ENCODE measurements at places on chromosomes 12 and 14. TPM values are rescaled to one million over a fixed set of nuclear protein-coding genes. Genes with fewer than 3 reads are reported as not detected.

DNA sequence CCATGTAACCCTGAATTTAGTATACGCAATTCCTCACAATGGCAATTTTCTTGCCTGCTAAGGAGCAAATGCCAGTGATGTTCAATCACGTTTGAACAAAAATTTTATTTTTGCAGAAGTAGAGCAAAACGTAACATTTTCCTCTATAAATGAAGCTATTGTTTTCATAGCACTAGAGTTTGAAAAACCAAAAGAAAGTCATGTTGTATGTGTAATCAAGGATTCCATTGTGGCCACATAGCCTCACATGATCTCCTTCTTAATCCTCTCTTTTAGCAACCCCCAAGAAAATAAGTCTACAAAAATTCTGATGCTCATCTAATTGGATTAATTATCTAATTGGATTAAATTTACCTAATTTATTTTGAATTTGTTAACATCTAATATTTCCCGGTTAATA is 1217.4 kb upstream of the FLRT2 start:
- DNase-seq = no peak

DNA sequence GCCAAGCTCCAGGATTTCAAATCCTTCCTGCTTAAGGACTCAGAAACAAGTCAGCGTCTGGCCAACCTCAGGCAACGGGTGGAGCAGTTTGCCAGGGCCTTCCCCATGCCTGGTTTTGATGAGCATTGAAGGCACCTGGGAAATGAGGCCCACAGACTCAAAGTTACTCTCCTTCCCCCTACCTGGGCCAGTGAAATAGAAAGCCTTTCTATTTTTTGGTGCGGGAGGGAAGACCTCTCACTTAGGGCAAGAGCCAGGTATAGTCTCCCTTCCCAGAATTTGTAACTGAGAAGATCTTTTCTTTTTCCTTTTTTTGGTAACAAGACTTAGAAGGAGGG is 4.7 kb downstream of the SHMT2 start:
- peak; percentile 16 for DNase-seq

- no peak for DNase-seq
Observed at GRCh38 chr12:28390206-28390605, 199.9 kb downstream of the CCDC91 start.

- no peak for DNase-seq
Observed at GRCh38 chr12:50166799-50167048, 445 bp downstream of the CERS5 start.

DNA sequence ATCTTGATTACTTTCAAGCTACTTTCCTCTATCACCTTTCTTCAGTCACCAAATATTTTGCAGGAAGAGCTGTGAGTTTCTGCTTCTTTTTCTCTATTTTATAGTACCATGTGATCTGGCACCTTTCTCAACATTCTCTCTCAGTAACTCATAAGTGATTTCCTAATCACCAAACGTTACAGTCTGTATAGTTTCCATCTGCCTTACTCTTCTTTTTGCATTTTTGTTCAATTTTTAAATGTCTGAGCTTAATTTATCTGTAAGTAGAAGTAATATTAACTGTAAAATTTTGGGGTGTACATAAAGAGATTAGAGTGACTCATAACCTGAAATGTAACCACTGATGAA is 422.1 kb upstream of the SYT1 start:
- no peak for DNase-seq

DNA sequence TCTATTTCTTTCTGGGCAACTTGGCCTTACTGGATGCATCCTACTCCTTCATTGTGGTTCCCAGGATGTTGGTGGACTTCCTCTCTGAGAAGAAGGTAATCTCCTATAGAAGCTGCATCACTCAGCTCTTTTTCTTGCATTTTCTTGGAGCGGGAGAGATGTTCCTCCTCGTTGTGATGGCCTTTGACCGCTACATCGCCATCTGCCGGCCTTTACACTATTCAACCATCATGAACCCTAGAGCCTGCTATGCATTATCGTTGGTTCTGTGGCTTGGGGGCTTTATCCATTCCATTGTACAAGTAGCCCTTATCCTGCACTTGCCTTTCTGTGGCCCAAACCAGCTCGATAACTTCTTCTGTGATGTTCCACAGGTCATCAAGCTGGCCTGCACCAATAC is 5.3 kb downstream of the OR4N5 start:
- DNase-seq = no peak

CMTM5 gene
- total RNA-seq = 0.14 TPM

GRCh38 chr14:101628975-101629374 is 67.7 kb downstream of the DIO3 start:
- no peak for DNase-seq

- DNase-seq = peak; percentile 77
Observed at GRCh38 chr14:92513966-92514843, 624 bp downstream of the RIN3 start.

DNA sequence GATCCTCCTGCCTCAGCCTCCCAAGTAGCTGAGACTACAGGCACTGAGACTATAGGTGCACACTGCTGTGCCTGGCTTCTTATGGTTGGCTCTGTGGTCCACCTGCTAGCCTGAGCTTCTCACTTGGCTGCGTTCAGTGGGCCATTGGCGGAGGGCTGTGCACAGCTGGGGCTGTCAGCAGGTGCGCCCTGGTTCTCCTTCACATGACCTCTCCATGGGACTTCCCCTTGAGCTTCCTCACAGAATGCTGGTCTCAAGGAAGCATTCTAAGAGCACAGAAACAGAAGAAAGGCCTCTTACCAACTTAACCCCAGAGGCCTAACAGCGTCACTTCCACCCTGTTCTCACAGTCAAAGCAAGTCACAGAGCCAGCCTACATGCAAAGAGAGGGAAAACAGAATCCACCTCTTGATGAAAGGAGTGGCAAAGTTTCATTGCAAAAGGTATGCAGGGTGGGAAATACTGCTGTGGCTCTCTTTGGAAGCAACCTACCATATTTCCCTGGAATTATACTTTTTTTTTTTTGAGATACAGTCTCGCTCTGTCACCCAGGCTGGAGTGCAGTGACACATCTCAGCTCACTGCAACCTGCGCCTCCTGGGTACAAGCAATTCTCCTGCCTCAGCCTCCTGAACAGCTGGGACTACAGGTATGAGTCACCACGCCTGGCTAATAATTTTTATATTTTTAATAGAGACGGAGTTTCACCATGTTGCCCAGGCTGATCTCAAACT is 9.3 kb downstream of the RILPL2 start:
- no peak for DNase-seq

- DNase-seq = no peak
Observed at GRCh38 chr14:98822917-98823316, 449.1 kb downstream of the BCL11B start.

DNA sequence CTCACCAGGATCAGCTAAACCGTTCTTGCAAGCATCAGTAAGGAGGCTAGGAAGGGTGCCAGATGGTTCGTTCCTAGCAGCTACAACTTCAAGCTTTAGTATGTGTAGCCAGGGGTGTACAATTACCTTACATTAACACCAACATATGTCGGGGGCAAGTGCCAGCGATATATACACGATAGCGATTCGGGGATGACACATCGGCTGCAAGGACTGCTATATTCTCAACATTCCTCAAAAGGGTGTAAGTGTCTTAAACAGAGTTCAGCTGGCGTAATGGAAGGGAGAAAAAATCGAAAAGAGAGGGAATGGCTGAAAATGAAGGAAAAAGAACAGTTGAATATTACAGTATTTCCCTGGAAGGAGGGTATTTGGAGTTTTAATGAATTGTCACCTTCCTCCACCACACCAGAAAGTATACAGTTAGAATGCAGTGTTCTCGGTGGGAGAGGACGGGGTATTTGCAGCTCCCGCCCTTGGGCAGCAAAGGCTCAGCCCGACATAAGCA is 545 bp downstream of the LIMA1 start:
- DNase-seq = no peak

GRCh38 chr14:94152676-94153075 is 21.4 kb upstream of the PPP4R4 start:
- DNase-seq = no peak

DNA sequence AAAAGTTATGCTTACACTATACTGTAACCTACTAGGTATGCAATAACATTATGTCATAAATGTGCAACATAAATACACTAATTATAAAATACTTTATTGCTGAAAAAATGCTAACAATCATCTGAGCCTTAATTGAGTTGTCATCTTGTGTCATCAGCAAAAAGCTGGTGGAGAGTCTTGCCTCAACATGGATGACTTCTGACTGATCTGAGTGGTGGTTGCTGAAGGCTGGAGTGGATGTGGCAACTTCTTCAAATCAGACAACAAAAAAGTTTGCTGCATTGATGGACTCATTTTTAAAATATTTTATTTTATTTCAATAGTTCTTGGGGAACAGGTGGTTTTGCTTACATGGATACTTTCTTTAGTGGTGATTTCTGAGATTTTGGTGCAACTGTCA is 93.9 kb upstream of the AMN1 start:
- no peak for DNase-seq

ZNF385A gene
- total RNA-seq = 3.5 TPM

STAC3 gene
- 1.6 TPM for total RNA-seq

DNA sequence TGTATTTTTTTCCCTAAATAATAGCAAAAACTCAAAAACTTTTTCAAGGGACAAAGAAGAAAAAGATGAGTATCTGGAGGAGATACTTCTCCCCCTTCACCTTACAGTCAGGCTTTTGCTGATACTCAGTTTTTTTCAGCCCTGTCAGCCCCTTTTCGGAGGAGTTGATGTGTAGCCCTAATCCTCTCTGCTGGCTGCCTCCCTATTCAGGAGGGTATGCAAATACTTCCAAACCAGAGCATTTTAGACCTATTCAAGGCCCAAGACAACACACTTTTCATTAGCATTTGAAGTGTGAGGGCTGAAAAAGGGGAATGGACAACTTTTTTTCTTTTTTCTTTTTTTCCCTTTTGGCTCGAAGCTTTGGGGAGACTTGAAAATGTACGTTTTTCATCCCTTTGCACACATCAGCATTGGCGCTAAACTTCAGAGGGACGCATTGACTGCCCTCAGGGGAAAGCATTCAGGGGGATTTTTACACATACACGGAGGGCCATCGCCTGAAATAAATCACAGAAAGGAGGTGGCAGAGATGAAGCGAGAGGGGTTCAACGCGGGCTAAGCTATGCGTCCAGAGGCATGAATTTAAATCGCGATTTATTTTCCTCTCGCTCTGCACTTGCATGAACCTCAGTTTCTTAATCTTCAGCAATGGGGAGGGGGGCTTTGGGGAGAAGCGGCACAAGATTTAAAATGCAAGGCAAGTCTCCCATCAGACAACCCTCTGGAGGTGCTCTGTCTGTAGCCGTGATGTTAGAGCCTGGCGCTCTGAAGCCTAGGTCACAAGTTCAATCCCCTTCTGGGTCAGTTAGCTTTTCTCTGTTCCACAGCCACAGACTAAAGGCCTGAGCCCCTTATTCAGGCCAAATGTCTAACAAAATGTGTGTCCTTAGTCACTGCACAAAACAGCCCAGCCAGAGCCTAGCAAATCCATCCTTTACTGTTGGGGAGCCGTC is 86.3 kb downstream of the ASCL1 start:
- DNase-seq = peak; percentile 43

- no peak for DNase-seq
Observed at GRCh38 chr12:77339610-77340009, 274.2 kb upstream of the E2F7 start.

DNA sequence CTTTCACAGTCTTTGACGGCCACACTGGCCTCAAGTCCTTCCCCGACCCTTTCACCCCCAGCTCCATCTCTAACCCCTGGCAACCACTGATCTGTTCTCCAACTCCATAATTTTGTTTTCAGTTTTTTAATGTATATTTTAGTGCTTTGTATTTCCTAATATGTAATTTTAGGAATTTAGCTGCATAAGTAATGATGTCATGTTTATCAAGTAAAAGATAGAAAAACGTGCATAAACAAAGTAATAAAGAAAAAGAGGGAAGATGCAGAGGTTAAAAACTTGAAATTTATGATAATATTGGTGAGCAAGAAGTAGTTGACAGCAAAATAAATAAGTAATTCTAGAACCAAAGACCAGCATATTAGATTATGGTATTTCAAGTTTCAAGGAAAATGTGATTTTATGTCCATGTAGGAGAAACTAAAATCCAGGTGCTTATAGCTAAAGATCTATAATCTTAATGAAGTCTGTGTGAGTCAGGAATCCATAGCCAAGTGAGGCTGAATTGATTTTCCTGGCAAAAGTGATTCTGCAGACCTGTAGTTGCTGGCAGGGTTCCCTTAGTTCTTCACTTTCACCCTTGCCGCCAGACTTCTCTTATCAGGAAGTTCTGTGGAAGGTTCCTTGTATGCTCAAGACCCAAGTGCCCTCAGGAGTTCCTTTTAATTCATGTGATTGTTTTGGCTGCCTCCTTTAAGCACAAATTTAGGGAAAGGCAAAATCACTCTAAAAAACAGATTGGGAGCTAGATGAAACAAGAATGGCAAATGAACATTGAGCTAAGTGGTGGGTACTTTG is 24.4 kb downstream of the FBXW8 start:
- no peak for DNase-seq

- DNase-seq = no peak
Observed at GRCh38 chr14:47149326-47149725, 497.7 kb upstream of the RPL10L start.

DNA sequence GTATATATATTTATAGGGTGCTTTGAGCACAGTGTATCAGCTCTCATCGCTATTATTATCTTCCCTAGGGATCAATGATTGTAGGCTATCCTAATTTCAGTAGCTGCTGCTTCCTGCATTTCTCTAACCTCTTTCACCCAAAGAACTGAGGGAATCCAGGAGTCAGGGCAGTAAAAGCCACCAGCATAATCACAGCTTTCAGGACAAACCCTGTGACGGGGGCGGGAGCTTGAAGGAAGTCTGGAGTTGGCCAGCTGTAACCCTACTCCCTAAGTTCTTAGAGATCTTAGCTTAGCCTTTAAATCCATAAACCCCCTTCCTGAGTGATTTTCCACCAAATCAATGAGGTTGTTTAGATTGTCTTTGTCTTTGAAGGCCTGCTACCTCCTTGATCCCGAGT is 33.7 kb downstream of the FLVCR2 start:
- DNase-seq = no peak

OR8S1 gene
- not detected for total RNA-seq

GRCh38 chr12:109671502-109671901 is 42.1 kb upstream of the FAM222A start:
- no peak for DNase-seq

FLRT2 gene
- total RNA-seq = 8.6 TPM

- DNase-seq = no peak
Observed at GRCh38 chr12:93980711-93981110, 167.7 kb upstream of the PLXNC1 start.

- DNase-seq = peak; percentile 9
Observed at GRCh38 chr12:38328306-38328895, 11.8 kb downstream of the ALG10B start.

GRCh38 chr12:122216445-122216844 is 9.4 kb downstream of the DIABLO start:
- DNase-seq = no peak

DNA sequence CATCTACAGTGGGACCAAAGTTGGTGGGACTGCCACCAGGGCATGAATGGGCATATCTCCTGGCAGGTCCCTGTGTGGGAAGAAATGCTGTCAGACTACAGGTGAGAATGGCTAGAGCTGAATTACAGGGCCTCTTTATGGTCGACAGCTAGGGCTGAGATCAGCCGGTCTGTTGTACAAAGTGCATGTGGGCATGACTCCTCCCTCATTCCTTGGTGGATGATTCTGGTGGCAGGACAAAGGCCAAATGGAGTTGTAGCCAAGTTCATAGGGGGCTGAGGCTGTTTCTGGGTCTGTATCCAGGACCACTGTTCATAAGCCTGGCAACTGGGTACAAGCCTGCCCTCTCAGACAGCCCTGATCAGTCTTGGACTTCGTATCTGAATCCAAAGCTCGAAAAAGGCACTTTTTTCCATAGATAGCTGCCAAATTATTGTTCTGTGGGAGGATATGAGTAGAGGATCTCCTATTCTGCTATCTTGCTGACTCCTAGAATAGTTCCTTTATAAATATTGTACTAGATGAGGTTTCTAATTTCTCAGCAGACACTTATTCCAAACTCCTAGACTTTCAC is 460.8 kb downstream of the TMEM117 start:
- DNase-seq = no peak
